ENCODE measurements at places on chromosomes 5 and 9.
A peak's percentile ranks its signal among the peaks of the same experiment; 100 is the strongest.

DNA sequence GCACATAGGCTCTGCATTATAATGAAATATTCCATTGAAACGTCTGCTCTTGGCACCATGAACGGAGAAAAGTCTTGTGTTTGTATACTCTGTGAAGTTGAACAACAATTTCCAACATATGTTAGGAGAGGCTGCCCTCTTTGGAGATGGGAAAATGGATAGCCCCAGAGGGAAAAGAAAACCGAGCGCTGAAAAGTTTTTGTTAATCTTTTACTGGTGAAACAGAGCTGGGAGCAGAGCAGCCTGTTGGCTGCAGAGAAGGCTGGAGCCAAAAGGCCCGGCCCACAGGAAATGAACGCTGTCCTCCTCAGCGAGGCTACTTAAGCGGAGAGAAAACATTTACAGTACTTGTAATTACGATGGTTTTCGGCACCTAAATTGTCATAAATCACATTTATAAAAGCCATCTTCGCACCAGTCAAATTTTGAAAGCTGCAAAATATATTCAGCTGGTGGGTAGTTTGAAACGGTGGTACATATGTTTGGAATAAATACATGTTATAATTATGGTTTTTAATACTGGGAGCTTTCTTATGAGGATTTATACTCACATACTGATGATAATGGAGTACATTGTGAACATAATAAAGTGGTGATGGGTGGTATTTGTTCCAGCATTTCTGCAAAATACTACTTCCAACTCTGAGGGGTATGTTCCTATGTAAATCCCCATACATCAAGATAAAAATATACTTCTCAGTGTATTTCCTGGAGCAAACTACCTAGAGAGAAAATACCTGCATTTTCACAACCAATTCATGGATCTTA is 129.6 kb upstream of the CNTLN start:
- no peak for DNase-seq

DNA sequence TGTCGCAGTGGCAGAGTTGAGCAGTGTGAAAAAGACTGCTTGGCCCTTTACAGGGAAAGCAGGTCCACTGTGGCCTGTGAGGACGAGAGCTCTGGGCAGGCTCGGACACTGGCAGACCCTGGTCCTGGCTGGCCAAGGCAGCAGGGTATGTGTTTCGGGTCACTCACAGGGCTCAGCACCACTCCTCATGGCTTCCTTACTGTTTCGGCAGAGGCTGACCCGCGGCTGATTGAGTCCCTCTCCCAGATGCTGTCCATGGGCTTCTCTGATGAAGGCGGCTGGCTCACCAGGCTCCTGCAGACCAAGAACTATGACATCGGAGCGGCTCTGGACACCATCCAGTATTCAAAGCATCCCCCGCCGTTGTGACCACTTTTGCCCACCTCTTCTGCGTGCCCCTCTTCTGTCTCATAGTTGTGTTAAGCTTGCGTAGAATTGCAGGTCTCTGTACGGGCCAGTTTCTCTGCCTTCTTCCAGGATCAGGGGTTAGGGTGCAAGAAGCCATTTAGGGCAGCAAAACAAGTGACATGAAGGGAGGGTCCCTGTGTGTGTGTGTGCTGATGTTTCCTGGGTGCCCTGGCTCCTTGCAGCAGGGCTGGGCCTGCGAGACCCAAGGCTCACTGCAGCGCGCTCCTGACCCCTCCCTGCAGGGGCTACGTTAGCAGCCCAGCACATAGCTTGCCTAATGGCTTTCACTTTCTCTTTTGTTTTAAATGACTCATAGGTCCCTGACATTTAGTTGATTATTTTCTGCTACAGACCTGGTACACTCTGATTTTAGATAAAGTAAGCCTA is 15.7 kb downstream of the SQSTM1 start:
- peak; percentile 63 for DNase-seq

DNA sequence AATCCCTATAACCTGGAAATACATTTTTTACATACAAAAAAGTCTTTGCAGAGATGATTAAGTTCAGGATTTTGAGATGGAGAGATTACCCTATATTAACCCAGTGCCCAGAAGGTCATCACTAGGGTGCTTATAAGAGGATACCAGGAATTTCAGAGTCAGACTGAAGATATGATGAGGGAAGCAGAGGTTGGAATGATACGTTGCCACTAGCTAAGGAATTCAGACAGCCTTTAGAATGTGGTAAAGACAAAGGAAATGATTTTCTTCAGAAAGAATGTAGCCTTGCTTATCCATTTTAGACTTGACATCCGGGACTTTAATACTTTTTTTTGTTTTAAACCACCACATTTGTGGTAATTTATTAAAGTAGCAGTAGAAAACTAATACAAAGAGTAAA is 2176.8 kb upstream of the C9orf72 start:
- DNase-seq = no peak

- no peak for DNase-seq
These were observed 50.7 kb upstream of the TNFSF8 start for GRCh38 chr9:114981063-114981462.

GRCh38 chr9:124808246-124808956 is 31.5 kb downstream of the OLFML2A start:
- DNase-seq = no peak

GRCh38 chr5:140633501-140633900 is 526 bp upstream of the CD14 start:
- DNase-seq = no peak

Measured in activated CD4-positive, alpha-beta T cell treated with anti-CD3 and anti-CD28 coated beads, Interleukin-2, amount 50 U/mL, for 16 hours (primary cell).